Activated CD4-positive, alpha-beta T cell treated with anti-CD3 and anti-CD28 coated beads, Interleukin-2, amount 10 ng/mL, durations not matched to agents 24 days and 14 days (primary cell): ENCODE measurements at places on chromosomes 12 and 14. TPM values are rescaled to one million over a fixed set of nuclear protein-coding genes. Genes with fewer than 3 reads are reported as not detected.

- no peak for DNase-seq
Measured at GRCh38 chr14:74737753-74738325, 24.9 kb downstream of the FCF1 start.

- DNase-seq, result no peak
Measured at GRCh38 chr14:29111554-29111953, 345.0 kb downstream of the FOXG1 start.

- DNase-seq, result no peak
Measured at GRCh38 chr14:72663076-72663487, 230.8 kb downstream of the DPF3 start.

GRCh38 chr12:100493396-100494012 lies 19.8 kb downstream of the NR1H4 start:
- DNase-seq, result no peak

DNA sequence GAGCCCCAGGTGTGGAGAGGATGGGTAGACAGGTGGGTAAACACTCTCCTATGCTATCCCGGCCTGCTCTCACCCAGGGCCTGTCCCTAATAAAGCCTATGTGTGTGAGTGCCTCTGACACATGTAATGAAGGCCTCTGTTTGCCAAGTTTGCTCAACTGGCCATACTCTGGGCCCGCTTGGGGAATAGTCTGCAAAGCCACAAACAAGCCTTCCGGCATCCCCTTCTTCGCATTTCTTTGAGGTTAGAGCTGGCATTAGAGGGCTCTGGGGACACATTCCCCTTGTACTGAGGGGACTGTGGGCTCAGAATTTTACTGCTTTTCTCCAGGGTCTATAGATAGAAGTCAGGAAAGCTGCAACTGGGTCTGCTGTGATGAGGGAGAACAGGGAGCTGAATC lies 240.5 kb downstream of the C12orf75 start:
- no peak for DNase-seq

DNA sequence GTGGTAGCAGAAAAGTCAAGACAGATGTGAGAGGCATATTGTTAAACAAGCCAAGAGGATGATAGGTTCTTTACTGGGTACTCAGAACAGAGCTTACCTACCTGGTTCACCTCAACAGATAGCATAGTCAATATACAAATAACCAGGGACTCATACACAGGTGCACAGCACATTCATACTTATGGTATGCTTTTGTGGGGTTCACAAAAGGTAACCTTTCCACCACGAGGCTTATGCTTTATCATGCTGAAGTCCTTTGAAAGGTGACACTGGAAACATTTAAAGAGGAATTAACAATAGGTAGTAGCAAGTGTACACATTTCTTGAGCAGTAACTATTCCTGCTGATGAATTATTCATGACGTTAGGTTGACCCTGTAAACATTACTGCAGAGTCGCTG lies 42.2 kb upstream of the MBIP start:
- no peak for DNase-seq

The NUAK1 gene
- 0.02 TPM in 1 of 2 replicates, not detected in the other for total RNA-seq
